ENCODE measurements at places on chromosomes 6 and 20. TPM values are rescaled to one million over a fixed set of nuclear protein-coding genes. Genes with fewer than 3 reads are reported as not detected.
A peak's percentile ranks its signal among the peaks of the same experiment; 100 is the strongest.

DNA sequence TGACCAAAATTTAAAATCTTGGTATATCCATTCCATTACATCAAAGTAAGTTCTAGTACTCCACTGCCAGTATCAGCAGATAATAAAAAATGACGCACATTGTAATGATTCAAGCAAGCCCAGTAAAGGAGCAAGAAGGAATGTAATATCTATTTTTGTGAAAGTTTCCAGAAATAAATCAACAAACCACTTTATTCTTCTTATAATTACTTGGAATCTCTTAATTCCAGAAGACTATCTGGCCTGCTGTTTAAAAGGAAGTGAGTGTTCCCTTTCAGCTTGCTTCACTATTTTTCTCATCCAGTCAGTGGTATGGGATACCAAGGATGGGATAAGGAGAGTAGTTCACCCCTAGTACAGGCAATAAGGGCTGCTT, 42.2 kb upstream of the DSE start:
- DNase-seq, result no peak

- no peak for DNase-seq
These were observed 33.1 kb upstream of the LCA5 start for GRCh38 chr6:79570129-79571029.

DNA sequence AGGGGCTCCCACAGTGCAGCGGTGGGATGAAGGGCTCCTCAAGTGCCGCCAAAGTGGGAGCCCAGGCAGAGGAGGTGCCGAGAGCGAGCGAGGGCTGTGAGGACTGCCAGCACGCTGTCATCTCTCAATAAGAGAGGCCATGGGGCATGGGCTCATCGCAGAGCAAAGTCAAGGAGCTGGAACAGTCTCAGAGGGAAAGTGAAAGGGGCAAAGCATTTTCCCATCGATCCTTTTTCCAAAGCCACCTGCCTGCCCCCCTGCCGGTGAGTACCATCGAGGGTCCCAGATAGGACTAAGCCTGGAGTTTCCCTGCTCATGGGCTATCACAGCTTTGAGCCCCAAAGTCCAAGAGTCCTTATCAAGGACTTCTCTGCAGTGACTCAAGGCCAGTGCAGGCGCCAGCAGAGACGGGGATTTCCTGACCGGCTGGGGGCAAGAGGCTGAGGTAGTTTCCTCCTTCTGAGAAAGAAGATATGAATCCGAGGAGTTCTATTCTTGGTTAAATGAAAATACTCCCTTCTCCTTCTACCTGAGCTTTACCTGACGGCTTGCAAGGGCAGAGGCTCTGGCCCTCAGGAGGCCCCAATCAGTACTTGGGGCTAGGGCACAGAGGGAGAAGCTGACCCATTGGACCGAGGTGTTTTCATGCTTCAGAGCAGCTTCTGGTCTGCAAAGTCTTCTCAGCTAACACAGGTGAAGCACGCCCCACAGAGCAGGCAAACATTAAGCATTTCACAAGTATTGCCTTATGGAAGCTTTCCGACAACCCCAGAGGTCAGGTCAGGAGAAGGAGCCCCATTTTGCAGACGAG, 22.6 kb downstream of the ETV7 start:
- DNase-seq, result peak; percentile 30

DNA sequence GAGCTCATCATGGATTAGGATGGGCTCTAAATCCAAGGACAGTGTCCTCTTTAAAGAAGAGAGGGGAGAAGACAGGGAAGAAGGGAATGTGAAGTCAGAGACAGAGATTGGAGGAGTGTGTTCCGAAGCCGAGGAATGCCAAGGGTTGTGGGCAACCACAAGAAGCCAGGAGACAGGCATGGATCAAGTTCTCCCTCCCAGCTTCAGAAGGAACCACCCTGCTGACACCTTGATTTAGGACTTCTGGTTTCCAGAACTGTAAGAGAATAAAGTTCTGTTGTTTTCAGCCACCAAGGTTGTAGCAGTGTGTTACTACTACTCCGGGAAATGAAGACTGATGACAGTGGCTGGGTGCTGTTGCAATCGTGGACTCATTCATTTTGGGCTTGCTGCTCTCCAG, 120.1 kb downstream of the RPS12 start:
- DNase-seq, result no peak

- no peak for DNase-seq
These were observed 275.3 kb upstream of the CITED2 start for GRCh38 chr6:139649732-139650131.

DNA sequence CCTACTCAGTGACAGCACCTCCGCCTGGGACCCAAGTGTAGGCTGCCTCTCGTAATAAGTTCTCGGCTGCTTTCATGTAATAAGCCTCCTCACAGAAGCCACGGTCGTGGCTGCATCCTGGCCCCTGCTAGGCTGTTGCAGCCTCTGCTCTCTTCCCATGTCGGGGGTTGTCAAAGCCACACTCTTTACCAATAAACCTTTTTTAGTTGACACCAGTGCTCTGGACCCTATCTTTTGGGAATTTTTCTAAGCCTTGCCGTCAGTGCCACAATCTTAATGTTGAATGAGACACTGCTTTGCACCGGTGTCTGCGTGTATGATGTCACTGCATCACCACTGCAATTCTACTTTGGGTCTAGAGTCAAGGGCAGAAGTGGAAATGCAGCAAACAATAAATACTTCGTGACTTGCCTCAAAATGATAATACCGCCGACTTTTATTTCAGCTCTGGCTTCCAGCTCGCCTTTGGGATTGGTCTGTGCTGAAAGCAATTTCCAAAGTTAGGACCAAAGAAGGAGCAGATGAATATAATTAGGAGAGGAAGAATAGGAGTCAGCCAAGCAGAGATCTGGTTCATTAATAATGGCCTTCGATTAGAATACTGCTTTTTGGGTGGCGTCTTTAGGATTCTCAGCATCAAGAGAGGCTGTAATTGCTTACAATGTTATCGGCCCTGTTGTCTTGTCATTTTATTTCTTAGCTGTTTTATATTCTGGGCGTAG, 57.6 kb upstream of the CCN6 start:
- no peak for DNase-seq

DNA sequence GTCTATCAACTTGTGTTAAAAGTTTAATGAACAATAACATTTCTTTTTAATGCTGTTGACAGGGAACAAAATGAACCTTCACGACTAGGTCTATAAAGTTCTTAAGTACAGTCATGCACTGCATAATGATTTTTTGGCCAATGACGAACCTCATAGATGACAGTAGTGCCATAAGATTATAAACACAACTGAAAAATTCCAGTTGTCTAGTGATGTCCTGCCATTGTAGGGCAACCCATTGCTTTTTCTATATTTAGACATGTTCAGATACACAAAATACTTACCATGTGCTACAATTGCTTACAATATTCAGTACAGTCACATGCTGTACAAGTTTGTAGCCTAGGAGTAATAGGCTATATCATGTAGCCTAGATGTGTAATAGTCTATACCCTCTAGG, 93.6 kb downstream of the SYNE1 start:
- no peak for DNase-seq

DNA sequence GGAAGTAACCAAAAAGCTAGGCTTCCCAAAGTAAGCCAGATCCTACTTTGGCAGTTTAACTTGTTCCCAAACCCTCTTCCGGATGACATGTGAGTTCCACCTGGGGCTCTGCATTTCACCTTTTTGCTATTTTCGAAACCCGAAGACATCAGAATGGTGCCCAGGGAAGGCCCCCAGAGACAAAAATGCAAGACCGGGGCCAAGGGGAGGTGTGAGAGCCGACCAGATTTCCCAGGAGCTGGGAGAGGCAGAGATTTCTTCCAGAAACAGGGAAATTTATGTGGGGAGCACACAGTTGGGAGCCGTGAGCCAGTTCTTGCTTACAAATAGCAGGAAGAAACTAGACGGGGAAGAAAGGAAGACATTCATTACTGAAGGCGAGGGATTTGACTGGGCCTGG, 209.7 kb downstream of the ZNF217 start:
- DNase-seq, result no peak

The GPR63 gene
- total RNA-seq, result 0.98 TPM

The C6orf58 gene
- total RNA-seq, result not detected

The NNAT gene
- total RNA-seq, result 65.2 TPM

- no peak for DNase-seq
These were observed 88.6 kb downstream of the PSMB1 start for GRCh38 chr6:170464524-170464979.

The ENPP5 gene
- total RNA-seq, result 1.5 TPM

GRCh38 chr20:58372806-58373205, 16.2 kb upstream of the VAPB start:
- DNase-seq, result no peak

The CGA gene
- total RNA-seq, result not detected

DNA sequence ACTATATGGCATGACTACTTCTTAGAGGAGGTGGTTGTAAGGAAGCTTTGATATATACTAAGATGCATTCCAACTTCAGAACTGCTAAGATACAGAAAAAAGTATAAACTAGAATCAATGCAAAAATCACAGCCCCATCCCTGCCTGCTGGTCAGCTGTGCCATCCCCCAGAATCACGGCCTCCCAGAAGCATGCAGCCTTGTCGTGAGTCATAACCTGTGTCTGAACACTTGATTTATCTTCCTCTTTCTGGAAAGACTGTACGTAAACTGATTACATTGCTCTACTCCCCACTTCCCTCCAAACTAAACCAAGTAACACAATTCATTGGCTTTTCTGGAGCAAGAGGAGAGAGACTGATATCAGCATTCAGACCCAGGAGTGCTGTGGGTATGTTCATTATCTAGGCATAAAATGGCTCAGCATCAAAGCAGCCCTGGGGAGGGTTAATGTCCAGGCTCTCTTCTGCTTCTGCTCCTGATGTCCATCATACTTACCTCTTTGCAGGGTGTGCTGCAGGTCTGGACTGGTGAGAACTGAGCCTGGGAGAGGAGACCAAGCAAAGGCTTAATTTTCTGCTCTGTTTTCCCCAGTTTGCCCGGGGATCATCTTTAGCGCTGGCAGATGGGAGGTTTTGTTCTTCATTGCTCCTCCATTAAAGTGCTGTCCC, 18.4 kb downstream of the SCP2D1 start:
- no peak for DNase-seq

DNA sequence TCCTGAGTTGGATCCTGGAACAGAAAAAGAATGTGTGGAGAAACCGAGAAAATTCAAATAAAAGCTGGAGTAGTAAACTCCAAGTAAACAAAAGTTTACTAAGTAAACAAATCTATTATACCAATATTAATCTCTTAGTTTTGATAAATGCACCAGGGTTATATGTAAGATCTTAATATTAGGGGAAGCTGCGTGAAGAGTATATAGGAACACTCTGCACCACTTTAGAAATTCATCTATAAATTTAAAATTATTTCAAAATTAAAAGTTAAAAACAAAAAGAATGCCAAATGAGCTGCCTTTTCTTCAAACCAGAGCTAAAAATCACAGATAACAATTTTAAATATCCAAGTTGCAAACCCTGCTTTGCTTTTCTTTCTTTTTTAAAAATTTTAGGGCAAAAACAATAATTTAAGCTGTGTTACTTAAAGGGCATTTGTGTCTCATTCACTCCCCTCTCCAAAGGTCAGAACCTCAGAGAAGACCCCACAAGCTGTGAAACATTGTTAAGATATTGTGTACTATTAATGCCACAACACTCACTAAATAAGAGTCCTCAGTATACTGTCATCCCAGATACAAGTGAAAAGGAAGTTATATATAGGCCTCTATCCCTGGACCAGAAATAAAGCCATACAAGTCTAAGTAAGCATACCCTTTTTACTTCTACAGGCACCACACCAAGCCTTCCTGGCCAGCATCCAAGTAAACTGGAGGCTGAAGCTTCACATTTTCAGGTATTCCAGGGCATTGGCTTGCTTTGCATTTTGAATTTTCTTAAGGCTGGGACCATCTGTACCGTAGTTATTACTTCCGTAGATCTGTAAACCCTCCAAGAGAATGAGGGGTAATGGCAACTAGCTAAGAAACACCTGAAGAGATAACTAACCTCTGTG, 7.0 kb downstream of the DNAAF9 start:
- DNase-seq, result no peak

The C6orf15 gene
- total RNA-seq, result 0.29 TPM

DNA sequence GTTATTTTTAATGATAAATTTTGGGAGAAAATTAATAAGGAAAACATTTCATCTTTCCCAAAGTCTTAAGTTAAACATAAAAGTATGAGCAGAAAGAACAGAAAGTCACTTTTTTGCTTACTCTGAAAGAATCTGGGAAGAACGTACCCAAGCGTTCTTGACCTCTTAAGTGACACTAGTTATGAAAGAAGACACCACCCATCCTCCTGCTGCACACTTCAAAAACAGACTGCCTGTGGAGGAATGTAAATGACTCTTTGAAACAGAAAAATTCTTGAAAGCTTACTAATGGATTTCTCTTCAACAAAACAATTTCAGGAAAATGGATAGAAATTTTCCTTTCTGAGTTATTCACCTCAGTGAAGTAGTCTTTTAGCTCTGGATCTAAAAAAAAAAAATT, 227.7 kb downstream of the MEI4 start:
- DNase-seq, result no peak
